Transverse colon (tissue), 4 donors: ENCODE measurements at places on chromosomes 6 and 20. TPM values are rescaled to one million over a fixed set of nuclear protein-coding genes. Genes with fewer than 3 reads are reported as not detected.

Gene SIRPA
- 9.0 TPM for total RNA-seq

GRCh38 chr6:36753671-36754405, 56.2 kb downstream of the RAB44 start:
- no peak for DNase-seq

DNA sequence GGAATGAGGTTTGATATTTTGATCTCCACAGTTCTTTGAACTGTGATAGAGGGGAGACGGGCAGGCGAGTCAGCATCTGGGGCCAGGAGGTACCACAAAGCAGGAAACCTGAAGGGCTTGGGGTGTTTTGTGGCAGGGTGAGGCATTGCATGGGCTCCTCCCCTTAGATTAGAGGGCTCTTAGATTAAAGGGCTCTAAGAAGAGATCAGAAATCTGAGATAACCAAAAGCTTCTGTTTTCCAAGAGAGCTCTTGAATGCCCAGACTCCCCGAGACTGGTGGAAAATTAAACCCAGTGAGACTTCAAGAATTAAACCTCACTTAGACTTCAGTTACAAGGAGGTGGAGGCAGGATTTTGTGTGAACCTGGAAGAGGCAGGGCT, 2.4 kb upstream of the GPX5 start:
- DNase-seq, result no peak

DNA sequence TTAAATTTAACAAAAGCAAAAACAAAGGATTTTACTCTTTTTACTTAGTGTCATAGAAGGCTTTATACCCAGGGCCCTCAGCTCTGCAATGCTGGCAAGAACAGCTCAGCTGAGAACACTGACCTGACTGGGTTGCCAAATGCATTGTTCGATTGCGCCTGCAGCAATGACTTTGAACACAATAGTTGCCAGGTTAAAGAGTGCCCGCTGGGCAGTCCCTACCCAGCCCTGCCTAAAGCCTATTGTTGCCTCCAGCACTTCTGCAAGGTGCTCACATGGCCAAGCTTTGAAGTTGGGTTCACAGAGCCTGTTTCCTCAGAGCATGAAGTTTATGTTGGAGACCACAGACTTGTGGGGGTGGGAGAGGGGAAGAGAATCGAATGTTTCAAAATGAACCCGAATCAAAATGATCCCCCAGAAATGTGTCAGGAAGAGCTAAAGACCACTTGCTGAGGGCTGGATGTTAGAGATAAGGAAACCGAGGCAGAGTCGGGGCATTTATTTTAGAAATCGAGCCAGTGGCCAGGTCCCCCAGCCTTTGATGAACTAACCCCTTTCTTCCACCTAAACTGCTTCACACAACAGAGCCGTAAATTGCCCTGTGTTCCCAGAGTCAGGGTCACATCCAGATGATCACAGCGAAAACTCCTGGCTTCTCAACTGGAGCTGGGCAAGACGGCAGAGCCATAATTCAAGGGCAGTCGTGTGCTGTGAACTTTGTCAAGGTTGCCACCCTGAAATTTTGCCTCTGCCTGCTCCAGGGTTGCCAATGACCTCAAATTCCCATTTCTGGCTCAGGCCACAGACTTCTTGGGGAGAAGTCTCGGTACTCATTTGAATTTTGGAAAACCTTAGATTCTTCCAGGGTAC, 55.0 kb downstream of the FOXA2 start:
- DNase-seq, result no peak
